ENCODE measurements at places on chromosomes 12 and 14.

DNA sequence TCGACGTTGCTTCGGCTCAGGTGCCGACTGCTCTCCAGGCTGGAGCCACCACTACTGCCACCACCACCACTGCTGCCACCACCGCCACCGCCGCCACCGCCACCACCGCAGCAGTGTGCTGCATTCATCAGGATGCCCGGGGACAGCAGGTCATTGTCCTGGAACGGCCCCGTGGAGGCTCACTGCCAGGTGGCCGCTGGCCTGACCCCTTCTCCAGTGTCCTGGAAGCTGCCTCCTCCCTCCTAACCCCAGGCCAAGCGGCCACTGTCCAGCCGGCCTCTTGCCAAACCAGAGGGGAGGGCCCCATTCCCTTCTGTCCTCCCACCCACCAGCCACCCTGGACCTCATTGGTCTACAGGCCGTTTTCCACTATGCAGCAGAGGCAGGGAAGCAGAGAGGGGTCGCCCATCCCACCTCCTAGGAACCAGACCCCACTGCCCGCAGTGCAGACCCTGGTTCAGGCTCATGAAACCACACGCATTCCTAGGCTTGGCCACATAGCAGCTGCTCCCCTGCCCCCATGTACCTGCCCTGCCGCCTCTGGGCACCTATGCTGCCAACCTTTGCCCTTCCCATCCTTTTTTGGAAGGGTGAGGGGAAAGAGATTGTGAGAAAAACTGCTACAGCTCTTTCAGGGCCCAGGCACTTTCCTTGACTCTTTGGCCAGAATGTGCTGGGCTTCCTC is 15.2 kb downstream of the ARL6IP4 start:
- DNase-seq = no peak

DNA sequence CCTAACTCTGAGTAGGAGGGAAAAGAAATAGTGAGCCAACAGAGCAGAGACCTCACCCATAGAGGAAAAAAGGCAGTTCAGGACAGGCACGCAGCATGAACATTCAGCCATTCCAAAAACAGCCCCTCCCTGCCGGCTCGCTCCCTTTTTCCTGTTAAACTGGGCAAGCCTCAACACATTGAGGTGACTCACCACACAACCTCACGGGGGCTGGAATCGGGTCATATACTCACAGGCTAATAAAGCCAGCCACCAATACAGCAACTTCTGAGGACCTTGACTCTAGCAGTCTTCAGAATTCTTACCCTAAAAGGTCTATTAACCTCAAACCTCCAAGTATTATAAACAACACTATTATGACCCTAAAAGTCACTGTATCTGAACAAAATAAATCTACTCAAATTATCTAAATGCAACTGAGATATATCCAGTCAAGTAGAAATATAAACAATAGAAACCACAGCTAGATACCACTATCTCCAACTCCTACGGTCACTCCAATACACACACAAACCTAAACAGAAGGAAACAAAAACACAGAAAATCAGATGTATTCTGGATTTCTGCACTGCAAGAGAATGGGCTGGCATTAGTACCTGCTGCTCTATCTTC is 6.3 kb downstream of the YBX3 start:
- peak; percentile 21 for DNase-seq

GRCh38 chr12:16920451-16920850 is 314.5 kb upstream of the LMO3 start:
- DNase-seq = no peak

GRCh38 chr12:46071769-46072624 is 81.6 kb upstream of the SCAF11 start:
- DNase-seq = peak; percentile 38

DNA sequence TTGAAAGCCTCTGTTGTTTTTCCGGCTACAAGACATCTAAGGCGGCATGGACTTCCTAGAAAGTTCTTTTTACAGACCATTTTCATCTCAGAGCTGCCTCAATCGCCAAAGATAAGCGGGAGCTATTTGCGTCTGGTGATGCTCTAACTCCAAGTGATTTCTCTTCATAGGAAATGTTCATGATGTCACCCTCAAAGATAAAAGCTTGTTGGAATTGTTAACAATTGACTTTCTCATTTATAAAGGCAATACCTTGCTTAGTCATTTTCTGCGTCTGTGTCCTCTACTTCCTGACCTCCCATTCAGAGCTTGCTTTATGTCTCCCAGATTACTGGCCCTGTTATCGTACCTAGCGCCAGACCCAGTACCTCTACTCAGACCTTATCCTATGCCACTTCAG is 259.0 kb upstream of the G2E3 start:
- DNase-seq = no peak

- DNase-seq = no peak
Measured at GRCh38 chr14:81315341-81315740, 84.8 kb downstream of the STON2 start.

DNA sequence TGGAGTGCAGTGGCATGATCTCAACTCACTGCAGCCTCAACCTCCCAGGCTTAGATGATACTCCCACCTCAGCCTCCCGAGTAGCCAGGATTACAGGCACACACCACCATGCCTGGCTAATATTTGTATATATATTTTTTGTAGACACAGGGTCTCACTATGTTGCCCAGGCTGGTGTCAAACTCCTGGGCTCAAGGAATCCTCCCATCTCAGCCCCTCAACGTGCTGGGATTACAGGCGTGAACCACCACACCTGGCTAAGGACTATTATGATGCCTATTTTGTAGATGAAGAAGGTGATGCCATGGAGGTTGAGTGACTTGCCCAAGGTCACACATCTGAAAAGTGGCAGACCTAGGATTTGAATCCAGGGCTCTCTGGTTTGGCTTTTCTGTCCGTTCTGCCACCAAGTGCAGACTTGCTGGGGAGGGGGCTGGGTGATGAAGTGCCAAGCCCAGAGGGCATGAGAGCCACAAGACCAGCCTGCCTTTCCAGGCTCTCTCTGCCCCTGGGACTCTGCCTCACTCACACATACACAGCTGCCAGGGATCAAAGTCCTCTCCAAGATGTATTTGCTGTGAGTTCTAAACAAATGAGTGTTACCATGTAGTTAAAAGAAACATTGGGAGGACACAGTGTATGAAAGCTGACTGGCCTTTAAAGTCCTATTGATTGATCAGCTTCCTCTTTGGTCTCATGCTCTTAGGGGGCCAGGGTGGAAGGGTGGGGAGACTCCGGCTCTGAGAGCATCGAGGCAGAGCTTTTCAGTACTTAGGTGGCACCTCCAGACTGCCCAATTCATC is 21.3 kb upstream of the RBM19 start:
- DNase-seq = no peak

DNA sequence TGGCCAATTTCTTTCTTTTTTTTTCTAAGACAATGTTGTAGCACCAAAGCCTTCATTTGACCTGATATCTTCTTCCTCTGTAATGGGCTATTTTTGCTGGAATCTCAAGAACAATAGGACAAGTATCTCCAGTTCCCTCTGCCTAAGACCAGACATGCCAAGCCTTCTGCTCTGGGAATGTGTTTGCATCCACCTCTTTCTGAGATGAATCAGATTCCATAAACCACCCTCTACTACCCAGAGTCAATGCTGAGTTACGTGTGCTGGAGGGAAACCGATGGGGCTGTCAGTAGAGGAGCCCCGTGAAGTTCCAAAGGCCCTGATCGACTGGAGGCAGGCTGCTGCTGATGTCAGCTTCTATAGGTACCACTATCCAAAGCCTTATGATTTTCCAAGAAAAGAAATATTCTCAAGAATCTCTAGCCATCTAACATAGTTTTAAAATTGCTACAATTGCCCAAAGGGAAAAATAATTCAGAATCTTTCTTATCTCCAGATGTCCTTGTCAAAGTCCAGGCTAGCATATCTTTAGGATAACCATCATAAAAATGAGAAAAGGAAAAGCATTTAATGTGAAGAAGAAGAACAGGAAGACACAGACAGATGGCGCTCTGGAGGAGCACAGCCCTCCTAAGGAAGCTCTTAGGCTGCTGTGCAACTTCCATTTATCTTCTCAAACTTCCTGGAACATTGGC is 101.9 kb downstream of the SLC8A3 start:
- no peak for DNase-seq

DNA sequence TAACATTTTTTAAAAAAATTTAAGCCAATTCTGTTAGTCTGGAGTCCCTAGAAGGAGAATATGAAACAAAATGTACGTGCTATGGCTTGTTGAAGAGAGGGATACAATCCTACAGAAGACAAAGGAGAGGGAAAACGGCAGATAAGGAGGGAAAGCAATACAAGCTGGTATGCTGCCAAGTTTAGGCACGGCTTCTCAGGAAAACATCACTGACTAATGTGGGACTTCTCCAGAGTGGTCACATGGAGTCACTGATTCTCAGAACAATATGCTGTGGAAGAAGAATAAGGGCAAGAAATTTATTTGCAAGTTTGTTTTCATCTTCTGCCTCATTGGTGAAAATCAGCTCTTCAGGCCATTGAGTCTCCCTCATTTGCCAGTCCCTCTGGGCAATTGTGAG is 22.9 kb upstream of the NR1H4 start:
- DNase-seq = no peak

DNA sequence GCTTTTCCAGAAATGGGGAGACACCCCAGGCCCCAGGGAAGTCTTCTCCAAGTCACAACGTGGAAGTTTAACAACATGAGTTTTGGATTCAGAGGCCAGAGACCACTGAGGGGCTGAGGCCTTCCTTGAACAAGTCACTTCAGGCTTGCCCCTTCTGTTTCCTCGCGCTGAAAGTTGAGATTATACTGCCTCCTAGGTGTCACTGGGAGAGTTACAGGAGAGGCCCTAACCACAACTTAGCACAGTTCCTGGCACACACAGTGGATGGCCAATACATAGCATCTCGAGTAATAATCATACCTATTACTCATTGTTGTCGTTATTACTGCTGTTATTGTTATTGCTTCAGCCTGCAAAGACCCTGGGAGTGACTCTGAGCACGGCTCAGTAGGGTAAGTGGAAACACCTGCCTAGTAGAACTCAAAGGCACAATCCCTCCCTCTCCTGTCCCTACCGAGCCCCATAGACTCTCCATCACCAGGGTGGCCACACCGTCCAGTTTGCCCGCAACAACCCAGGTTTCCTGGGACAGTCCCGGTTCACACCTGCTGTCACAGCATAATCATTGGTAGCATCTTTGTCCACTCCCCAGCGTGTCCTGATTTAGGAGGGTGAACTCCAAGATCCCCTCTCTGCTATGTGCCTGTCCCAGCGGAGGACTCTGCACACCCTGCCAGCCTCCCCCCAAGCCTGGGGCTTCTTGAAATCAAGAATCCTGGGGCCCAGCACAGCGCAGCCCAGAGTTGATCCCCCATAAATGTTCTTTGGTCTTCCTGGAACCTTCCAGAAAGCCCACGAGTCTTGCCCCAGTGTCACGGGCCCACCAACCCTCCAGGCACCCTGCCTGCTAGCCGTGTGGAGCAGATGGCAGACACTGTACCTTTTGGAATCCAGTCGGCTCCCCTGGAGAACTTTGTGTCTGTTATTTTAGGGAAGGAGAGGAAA is 85.0 kb downstream of the SYNE3 start:
- DNase-seq = no peak

DNA sequence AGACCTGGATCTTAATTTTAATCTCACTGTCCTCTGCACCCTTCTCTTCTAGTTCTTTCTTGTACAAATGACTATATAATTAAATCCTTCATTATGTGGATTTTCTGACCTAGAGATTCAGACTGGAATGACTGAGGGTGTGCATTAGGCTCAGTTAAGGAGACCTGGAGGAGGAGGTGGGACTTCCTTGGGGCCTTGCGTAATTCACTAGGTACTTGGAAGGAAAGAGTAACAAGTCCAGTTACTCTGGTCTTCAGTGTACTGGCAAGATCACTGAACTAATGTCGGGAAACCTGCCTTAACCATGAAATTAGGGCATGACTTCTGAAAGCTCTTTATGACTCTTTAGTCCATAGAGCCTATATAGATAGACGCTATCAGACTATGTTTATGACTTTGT is 441.4 kb downstream of the EGLN3 start:
- no peak for DNase-seq

GRCh38 chr12:109770861-109771670 is 57.4 kb downstream of the FAM222A start:
- no peak for DNase-seq

DNA sequence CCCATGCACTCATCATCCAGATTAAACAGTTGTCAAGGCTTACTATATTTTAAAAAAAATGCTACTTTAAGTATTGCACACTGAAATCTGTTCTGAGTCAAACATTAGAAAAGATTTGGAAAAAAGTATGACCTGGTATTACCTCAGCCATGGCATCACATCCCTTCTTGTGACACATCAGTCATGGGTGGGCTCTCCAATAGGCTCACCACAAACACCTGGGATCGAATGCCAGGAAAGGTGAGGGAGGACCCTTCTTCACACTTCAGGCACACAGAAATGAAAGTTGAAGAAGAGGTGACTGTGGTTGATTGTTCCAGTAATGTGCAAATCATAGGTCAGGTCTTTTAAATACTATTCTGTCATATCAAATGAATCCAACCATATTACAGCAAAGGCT is 36.6 kb upstream of the GZMB start:
- no peak for DNase-seq

GRCh38 chr14:51792809-51793208 is 67.6 kb upstream of the GNG2 start:
- no peak for DNase-seq
